Dermis lymphatic vessel endothelial cell (primary cell): ENCODE measurements at places on chromosomes 4 and X. TPM values are rescaled to one million over a fixed set of nuclear protein-coding genes. Genes with fewer than 3 reads are reported as not detected.

IL3RA gene
- total RNA-seq, result 9.0 and 48.7 TPM in 2 replicates

PLAC1 gene
- total RNA-seq, result not detected in 2 replicates

F8A3 gene
- total RNA-seq, result 0.52 and 0.65 TPM in 2 replicates

RAB33A gene
- total RNA-seq, result 0.43 TPM in 2 replicates

C1QTNF7 gene
- total RNA-seq, result not detected in 2 replicates

CSAG3 gene
- not detected in 2 replicates for total RNA-seq

RHOXF1 gene
- not detected in 2 replicates for total RNA-seq

ZFYVE28 gene
- total RNA-seq, result 2.4 and 3.7 TPM in 2 replicates

FAM184B gene
- total RNA-seq, result not detected in 2 replicates
